Activated naive CD8-positive, alpha-beta T cell treated with anti-CD3 and anti-CD28 coated beads, Interleukin-2, amount 10 ng/mL, durations not matched to agents 7 days and 5 days (primary cell): ENCODE measurements at places on chromosomes 7 and 10. TPM values are rescaled to one million over a fixed set of nuclear protein-coding genes. Genes with fewer than 3 reads are reported as not detected.

GRCh38 chr7:146565872-146566271 lies 449.3 kb downstream of the CNTNAP2 start:
- no peak for DNase-seq
- no peaks in the 10 kb centered on the region for H3K27me3 ChIP-seq
- no peaks in the 10 kb centered on the region for H3K4me1 ChIP-seq
- no peaks in the 10 kb centered on the region for H3K36me3 ChIP-seq

AGR2 gene
- not detected for total RNA-seq

THSD7A gene
- total RNA-seq = not detected

- DNase-seq = no peak
- no peak overlapping the region for H3K27ac ChIP-seq
- H3K27me3 ChIP-seq = peaks cover 3% of the 10 kb centered on the region
- no peak overlapping the region for H3K4me3 ChIP-seq
Measured at GRCh38 chr10:95400787-95401186, 110.0 kb upstream of the PDLIM1 start.

- H3K4me1 ChIP-seq = no peaks in the 10 kb centered on the region
- H3K27me3 ChIP-seq = peaks cover 6% of the 10 kb centered on the region
- H3K27ac ChIP-seq = no peak overlapping the region
- no peak overlapping the region for H3K4me3 ChIP-seq
- no peaks in the 10 kb centered on the region for H3K36me3 ChIP-seq
- DNase-seq = no peak
Measured at GRCh38 chr7:98760201-98760651, 109.6 kb downstream of the TMEM130 start.

DNA sequence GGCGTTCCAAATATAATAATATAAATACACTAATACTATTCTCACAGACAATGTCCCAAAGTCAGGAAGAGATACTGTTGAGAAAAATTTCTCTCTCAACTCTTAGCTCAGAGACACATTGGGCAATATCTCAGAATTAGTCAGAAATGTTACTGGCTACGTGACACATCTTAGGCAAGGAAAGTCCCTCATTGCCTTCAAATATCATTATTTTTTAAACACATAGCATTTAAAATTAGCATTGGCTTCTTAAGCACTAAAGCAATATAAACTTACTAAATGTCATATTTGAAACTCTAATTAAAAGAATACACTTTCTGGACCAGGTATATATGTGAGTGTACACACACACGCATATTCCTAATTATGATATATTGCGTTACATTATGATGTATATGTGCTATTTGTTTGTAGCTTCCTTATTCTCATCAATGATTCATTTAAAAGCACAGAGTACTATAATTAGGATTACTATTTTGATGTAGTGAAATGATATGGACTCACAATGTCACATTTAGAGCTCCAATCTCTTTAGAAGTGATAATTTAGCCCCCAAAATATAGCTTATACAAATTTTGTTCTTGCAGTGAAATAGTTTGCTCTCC lies 255.8 kb downstream of the TWIST1 start:
- DNase-seq = no peak
- H3K4me3 ChIP-seq = no peak overlapping the region
- H3K27me3 ChIP-seq = no peaks in the 10 kb centered on the region
- no peaks in the 10 kb centered on the region for H3K36me3 ChIP-seq

DNA sequence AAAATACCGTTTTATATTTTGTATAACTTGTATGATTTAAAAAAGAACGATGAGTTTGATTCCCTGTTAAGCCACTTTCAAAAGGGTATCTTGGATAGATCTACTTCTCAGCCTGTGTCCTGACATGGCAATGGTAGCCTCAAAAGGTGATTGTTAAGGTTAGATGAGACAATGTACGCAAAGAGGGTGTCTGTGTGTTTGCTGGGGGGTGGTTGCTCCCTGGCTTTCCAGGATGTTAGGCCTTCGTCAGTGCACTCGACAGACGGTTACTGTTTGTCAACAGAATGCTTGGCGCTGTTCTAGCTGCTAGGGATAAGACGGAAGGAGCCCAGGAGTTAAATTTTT lies 90.3 kb downstream of the NEURL1 start:
- DNase-seq = no peak
- peak overlapping the region; percentile 93 for H3K4me3 ChIP-seq
- peaks cover 10% of the 10 kb centered on the region for H3K4me1 ChIP-seq
- peaks cover 3% of the 10 kb centered on the region for H3K36me3 ChIP-seq
- H3K27me3 ChIP-seq = no peaks in the 10 kb centered on the region
- H3K27ac ChIP-seq = peak overlapping the region; percentile 90

- H3K27me3 ChIP-seq = no peaks in the 10 kb centered on the region
- peak overlapping the region; percentile 85 for H3K4me3 ChIP-seq
- peaks cover 34% of the 10 kb centered on the region for H3K36me3 ChIP-seq
Measured at GRCh38 chr10:6563731-6564130, 16.3 kb downstream of the PRKCQ start.

VPS26A gene
- total RNA-seq = 46.7 TPM

- H3K4me1 ChIP-seq = no peaks in the 10 kb centered on the region
- no peak for DNase-seq
- no peak overlapping the region for H3K4me3 ChIP-seq
- no peaks in the 10 kb centered on the region for H3K27me3 ChIP-seq
Measured at GRCh38 chr10:36559412-36560400, 565.7 kb upstream of the ANKRD30A start.

PRF1 gene
- 165 TPM for total RNA-seq

DNA sequence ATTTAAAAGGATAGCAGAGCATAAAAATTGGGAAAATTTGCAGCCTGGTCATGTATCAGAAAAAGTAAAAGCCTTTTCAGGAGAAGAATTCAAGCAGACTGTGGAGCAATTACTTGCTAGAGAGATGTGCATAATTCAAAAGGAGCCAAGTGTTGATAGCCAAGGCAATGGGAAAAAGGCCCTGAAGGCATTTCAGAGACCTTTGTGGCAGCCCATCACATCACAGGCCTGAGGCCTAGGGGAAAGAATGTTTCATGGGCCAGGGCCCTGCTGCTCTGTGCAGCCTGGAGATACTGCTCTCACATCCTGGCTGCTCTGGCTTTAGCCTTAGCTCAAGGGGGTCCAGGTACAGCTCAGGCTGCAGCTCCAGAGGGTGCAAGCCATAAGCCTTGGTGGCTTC lies 152.9 kb downstream of the MAGI2 start:
- no peaks in the 10 kb centered on the region for H3K36me3 ChIP-seq
- no peaks in the 10 kb centered on the region for H3K27me3 ChIP-seq
- H3K4me3 ChIP-seq = no peak overlapping the region
- no peak overlapping the region for H3K27ac ChIP-seq
- H3K4me1 ChIP-seq = no peaks in the 10 kb centered on the region
- DNase-seq = no peak

- H3K27ac ChIP-seq = peak overlapping the region; percentile 27
- no peaks in the 10 kb centered on the region for H3K27me3 ChIP-seq
- peak overlapping the region; percentile 79 for H3K4me3 ChIP-seq
- no peaks in the 10 kb centered on the region for H3K36me3 ChIP-seq
Measured at GRCh38 chr7:38330039-38330438, 56.6 kb upstream of the TARP start.

GRCh38 chr7:54904986-54905385 lies 113.8 kb upstream of the EGFR start:
- H3K4me3 ChIP-seq = no peak overlapping the region
- DNase-seq = no peak
- H3K27ac ChIP-seq = no peak overlapping the region

DNA sequence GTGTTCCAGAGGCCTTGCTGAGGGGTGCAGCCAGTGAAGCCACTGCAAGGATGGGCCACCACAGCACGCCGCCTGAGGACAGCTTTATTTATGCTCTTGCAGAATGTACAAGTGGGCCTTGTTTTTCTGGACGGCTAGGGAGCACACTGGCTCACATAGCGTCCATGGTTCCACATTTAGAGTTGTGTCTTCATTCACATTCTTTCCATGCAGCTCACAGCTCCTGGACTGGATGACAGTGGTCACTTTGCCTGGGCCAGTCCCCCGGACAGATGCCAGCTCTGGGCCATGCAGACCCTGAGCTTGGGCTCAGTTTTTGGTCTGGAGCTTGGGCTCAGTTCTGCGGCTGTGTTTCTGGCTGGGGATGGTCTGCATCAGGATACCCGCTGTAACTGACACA lies 2.6 kb upstream of the C10orf71 start:
- no peaks in the 10 kb centered on the region for H3K36me3 ChIP-seq
- H3K27ac ChIP-seq = no peak overlapping the region
- no peak overlapping the region for H3K4me3 ChIP-seq
- H3K4me1 ChIP-seq = peaks cover 16% of the 10 kb centered on the region
- peaks cover 20% of the 10 kb centered on the region for H3K27me3 ChIP-seq

MCM10 gene
- 40.2 TPM for total RNA-seq

DNA sequence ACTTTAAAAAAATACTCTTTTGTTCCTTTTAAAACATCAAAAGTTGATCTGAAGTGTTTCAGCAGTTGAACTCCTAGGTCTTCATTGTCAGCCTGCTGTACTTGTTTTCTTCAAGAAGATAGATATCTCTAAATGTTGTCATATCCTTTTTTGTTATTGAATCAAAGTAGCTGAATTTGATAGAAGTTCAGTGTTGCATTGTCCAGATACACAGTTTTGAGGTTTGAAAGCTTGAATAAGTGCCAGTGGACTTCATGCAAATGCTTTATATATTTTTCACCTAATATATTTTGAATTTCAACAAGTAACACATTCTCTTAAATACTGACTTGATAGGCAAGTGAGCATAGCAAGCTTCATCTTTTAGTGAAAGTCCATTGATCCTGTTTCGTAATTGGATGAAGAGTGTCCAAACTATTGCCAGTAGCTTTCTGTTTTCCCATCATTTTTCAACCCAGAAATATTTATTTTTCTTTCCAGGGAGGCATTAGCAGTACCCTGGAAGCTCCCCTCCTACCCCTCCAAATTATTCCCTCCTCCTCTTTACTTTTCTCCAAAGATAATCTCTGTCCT lies 114.4 kb downstream of the TPST1 start:
- H3K27me3 ChIP-seq = no peaks in the 10 kb centered on the region
- no peak for DNase-seq
- H3K4me1 ChIP-seq = no peaks in the 10 kb centered on the region
- no peak overlapping the region for H3K4me3 ChIP-seq
- peaks cover 2% of the 10 kb centered on the region for H3K36me3 ChIP-seq

PPRC1 gene
- 46.4 TPM for total RNA-seq

- no peak overlapping the region for H3K27ac ChIP-seq
- peaks cover 5% of the 10 kb centered on the region for H3K4me1 ChIP-seq
- H3K27me3 ChIP-seq = no peaks in the 10 kb centered on the region
- DNase-seq = no peak
- H3K4me3 ChIP-seq = no peak overlapping the region
Measured at GRCh38 chr10:28986117-28986792, 302.6 kb upstream of the LYZL1 start.

- H3K27me3 ChIP-seq = no peaks in the 10 kb centered on the region
- no peaks in the 10 kb centered on the region for H3K4me1 ChIP-seq
- H3K4me3 ChIP-seq = no peak overlapping the region
- no peak for DNase-seq
Measured at GRCh38 chr10:107451047-107451446, 286.5 kb upstream of the SORCS1 start.

- H3K27ac ChIP-seq = no peak overlapping the region
- no peak for DNase-seq
- H3K4me1 ChIP-seq = no peaks in the 10 kb centered on the region
- H3K27me3 ChIP-seq = no peaks in the 10 kb centered on the region
- H3K36me3 ChIP-seq = no peaks in the 10 kb centered on the region
- H3K4me3 ChIP-seq = no peak overlapping the region
Measured at GRCh38 chr7:80087771-80088170, 46.9 kb upstream of the GNAI1 start.

DNA sequence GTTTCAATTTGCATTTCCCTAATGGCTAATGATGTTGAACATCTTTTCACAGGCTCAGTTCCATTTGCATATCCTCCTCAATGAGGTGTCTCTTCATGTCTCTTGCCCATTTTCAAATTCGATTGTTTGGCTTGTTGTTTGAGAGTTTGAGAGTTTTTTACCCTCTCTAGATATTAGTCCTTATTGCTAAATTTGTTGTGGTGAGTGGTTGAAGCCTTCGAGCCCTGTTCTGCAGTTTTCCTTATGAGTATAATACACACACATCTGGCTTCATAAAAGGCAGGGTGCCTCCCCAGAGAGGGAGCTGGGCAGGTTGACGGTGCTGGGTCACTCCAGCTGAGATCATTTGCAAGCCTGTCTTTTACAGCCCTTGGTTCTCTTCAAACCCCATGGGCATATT lies 65.1 kb downstream of the RGS10 start:
- peaks cover 6% of the 10 kb centered on the region for H3K27me3 ChIP-seq
- H3K4me1 ChIP-seq = peaks cover 24% of the 10 kb centered on the region
- no peak overlapping the region for H3K27ac ChIP-seq
- no peak overlapping the region for H3K4me3 ChIP-seq
- no peak for DNase-seq

FBXL13 gene
- total RNA-seq = 1.4 TPM

EBLN1 gene
- not detected for total RNA-seq

DNA sequence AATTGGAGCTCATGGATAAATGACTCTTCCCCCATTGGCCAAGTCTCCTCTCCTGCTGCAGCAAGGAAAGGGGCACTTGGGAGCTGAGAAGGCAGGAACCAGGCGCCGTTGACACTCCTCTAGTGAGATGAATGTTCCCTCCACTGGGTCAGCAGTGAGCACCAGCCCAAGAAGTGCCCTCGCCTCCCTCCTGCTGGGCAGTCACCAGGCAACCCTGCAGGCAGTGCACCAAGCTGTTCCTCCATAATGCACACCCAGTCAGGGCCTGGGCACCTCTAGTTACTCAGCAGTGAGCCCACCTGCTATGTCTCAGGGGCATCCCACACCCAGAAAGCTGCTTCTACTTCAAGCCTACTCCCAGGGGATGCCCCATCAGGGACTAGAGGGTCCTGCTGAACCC lies 84.3 kb downstream of the KCNMA1 start:
- DNase-seq = no peak
- peaks cover 6% of the 10 kb centered on the region for H3K27me3 ChIP-seq
- H3K27ac ChIP-seq = no peak overlapping the region
- peaks cover 15% of the 10 kb centered on the region for H3K4me1 ChIP-seq

GCK gene
- 0.23 TPM for total RNA-seq

DNA sequence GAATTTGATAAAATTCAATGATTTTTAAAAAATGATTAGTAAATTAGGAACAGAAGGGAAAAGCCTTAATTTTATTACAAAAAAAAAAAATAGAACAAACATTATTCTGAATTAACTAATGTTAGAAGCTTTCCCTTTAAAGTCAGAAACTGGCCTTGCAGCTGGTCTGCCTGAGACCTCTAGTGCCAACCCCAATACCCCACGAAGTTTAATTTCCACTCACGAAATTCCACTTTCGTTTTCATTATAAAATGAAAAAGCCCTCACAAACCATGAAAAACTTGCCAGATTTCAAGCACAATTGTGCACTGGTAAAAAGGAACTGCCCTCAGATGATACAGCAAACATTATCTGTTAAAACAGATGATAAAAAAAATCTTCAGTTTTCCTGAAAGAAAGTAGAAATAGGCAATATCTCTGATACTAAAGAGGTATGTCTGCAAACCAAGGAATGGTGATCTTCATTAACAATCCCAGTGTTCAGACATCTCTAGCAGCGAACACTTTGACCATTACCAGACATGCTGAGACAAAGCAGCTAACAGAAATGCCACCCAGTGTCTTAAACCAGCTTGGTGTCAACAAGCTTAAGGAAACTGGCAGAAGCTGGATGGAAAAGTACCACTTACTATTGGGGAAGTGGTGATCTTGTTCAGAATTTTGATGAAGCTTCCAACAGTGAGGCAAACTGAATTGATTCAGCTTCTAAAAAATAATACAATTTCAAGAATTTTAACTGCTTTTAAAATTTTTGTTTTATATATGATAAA lies 80.2 kb downstream of the PALS2 start:
- no peak overlapping the region for H3K27ac ChIP-seq
- peak overlapping the region; percentile 59 for H3K4me3 ChIP-seq
- H3K36me3 ChIP-seq = no peaks in the 10 kb centered on the region
- DNase-seq = no peak
- no peaks in the 10 kb centered on the region for H3K27me3 ChIP-seq
- H3K4me1 ChIP-seq = peaks cover 6% of the 10 kb centered on the region
